ENCODE measurements at places on chromosomes 5 and 9.

DNA sequence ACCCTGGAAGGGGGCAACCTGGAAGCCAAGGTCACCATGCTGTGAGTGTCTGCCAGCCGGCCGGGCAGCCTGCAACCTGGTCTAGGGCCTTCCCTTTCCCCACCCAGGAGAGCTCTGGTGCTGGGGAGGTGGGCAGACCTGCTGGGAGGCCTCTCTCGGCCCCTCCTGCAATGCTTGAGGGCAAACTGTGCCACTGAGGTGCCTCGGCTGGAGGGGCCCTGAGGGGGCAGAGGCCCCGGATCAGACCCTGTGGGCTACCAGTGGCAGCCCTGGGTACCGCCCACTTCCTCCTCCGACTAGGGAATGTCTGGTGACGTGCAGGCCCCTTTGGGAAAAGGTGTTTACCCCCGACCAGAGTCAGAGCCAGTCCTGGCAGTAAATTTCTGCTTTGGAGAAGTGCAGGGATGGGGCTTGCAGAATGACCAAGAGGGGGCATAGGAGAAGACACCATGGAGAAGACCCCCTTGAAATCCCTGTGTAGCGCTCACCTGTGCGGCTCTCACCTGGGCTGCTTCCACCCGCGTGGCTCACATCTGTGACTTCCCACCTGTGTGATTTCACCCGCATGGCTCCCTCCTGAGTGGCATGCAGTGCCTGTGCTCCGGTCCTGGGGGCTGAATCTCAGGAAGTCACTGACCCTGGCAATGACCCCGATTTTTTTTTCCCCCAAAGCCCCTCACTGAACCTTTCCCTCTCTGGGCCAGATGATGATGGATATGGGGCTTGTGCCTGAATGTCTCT, 1.1 kb downstream of the LCN1 start:
- DNase-seq: no peak

- DNase-seq: no peak
Measured at GRCh38 chr5:160231783-160232342, 2.6 kb downstream of the FABP6 start.

DNA sequence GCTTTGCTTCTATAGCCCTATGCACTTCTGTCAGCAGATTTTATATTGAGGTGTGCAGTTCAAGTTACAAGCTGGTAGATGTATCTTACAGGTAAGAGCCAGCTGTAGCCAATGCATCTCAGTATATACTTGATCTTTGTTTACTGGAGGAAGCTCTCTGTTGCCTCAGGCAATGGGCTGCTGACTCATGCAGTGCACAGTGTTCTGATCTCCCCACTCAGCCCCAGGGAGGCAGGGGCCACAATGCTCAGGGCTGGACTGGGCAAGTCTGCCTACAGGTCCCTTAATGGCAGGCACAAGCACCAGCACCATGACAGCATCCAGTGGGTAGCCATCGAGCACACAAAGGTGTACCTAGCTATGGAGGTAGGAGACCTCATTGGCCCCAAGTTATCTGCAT, 178.8 kb upstream of the CDH10 start:
- DNase-seq: no peak

GRCh38 chr5:77133061-77133758, 46.1 kb upstream of the ZBED3 start:
- no peak for DNase-seq

- DNase-seq: peak; percentile 74
Measured at GRCh38 chr9:96619124-96619465, 548 bp downstream of the CDC14B start.

DNA sequence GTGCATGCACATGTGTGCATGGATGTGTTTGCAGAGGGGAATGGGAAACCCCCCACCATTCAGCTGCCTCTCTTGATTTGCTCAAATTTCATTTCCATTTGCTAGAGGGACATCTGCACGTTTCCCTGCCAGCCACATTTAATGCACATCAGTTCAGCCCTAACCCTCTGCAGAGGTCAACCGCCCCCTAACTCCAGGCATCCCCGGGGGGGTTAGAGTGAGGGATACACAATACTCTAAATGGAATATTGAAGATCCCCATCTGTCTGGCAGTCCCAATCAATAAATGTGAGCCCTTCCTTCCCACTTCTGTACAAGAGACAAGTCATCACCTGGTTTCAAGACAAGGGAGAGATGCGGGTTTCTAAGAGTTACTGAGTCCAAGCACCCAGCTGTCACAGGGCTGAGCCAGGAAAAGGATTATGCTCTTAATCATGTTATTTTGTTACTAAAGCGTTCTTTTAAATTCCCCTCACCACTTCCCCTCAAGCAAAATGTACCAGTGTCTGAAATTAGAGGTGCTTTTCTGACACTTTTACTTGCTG, 134.1 kb downstream of the SEMA6A start:
- no peak for DNase-seq

GRCh38 chr9:136740971-136741882, 1.5 kb downstream of the LCN10 start:
- DNase-seq: no peak

DNA sequence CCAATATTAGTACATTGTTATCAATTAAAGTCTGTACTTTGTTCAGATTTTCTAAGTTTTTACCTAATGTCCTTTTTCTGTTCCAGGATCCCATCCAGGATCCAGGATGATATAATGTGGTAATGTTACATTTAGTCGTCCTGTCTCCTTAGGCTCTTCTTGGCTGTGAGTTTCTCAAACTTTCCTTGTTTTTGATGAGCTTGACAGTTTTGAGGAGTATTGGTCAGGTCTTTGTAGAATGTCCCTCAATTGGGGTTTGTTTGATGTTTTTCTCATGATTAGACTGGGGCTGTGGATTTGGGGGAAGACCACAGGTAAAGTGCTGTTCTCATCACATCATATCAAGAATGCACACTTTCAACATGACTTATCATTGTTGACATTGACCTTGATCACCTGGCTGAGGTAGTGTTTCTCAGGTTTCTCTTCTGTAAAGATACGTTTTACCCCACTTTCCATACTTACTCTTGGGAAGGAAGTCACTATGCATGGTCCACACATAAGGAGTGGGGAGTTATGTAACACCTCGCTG, 9.6 kb downstream of the NDFIP1 start:
- no peak for DNase-seq

- DNase-seq: no peak
Measured at GRCh38 chr9:110850401-110851135, 182.0 kb downstream of the MUSK start.

GRCh38 chr5:9365512-9365911, 180.4 kb downstream of the SEMA5A start:
- no peak for DNase-seq

DNA sequence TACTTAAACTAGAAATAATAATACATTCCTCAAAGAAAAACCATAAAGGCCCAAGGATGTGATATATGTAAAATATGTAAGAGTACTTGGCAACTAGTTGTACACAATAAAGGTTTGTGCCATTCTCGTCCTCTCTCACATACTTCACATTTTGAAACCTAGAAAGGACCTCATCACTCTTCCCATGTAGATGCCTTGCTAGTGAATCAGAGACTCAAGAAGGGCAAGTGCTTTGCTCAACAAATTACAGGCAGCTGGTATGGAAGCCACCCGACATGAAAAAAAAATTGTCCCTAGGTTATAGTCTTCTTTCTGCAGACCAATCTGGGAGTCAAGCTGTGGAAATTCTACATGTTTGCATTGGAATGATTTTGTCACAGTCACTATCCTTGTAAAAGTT, 31.7 kb downstream of the ADRB2 start:
- no peak for DNase-seq

DNA sequence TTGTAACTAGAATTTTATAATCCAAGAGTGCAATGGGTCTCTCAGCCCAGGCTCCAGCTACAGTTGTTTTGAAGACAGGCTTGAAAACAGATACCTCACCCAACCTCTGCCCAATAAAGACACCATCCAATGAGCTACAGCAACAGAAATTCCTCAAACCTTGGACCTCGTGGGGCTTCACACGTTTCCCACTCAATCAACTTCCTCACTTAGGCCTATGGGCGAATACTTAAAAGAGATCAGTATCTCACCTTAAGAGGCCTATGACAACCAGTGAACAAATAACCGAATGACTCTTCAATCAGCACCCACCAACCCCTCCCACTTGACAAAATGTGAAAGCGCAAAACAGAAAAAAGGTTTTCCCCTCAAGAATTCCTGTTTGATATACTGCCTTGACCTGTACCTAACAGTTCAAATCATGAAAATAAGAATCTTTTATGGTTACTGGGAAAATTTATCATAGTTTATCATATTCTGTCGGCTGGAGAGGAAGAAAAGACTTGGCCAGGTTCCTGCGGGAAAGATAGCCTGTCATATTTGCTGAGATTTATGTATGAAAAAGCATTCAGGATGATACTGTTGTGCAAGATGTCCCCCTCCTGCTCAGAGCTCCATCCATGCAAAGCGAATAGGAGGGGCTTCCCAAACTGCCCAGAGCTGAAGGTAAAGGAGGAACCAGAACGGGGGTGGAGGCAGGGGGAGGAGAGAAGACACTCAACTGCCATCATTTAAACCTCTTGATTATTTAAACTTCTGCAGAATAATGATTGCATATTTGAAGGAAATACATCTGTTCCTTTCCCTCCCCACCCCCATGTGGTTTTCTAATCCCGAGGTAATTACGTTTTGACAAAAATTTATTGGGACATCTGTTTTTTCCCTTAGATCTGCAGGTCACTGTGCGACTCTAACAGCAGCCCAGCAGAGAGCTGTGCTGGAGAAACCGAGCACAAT, 256.3 kb downstream of the NFIB start:
- DNase-seq: no peak

DNA sequence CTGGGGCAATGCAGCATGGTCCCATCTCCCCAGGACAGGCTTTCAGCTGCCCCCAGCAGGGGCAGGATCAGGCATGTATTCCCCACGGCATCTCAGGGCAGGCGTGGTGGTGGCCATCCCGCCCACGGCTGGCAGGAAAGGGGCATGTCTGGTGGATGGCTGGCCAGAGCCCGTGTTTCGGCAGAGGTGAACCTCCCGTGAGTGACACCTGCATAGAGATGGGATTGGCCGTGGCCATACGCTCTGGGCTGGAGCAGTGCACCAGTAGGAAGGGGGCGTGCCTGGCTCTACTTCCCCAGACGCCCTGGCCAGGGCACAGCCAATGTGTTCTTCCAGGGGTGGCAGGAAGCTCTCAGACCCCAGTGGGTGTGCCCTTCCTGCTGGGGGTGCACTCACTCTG, 139.1 kb downstream of the ZNF354C start:
- peak; percentile 60 for DNase-seq

- no peak for DNase-seq
Measured at GRCh38 chr5:119275601-119276173, 80.1 kb upstream of the TNFAIP8 start.

DNA sequence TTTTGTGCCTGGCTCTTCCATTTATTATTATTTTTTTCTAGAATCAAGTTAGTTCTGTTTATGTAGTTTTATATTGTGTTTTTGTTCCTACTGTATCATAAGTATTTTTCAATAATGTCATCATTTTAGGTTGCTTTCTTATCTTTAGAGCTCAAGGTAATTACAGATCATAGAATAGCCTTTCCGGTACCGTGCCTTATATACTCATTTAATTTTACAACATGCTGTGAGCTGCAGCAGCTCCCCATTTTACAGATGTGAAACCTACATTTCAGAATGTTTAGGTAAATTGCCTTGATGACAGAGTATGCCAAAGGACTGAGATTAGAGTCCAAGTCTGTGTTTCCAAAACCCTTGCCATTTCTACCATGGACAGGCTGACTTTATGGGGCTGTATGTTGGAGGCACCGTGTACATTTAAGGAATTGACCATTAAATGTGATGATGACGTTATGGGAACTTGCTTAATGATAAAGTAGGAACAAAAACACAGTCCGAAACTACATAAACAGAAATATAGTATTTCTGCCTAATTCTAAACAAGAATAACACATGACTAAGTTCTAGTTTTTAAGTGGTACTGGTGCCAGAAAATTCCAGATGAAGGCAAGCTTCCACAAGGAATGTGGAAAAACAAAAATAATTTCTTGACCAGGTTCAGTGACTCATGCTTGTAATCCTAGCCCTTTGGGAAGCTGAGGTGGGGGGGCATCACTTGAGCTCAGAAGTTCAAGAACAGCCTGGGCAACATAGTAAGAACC, 97.7 kb downstream of the IQGAP2 start:
- no peak for DNase-seq

DNA sequence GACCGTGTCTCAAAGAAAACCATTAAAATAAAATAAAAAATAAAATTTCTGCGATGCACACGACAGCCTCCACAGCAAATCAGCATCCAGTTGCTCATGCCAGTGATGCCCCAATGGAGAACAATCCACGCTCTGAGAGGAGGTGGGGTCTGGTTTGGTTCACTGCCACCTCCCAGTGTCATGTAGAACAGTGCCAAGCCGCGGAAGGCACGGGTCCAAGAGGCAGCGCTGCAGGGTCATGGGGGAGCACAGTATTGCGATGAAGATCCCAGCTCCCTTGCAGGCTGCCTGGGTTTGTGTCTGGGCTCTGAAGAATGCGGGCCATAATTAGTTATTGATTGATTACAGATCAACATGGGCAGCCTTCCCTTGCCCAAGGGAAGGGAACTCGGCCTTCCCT, 6.1 kb upstream of the CACFD1 start:
- DNase-seq: no peak

GRCh38 chr5:169861934-169862333, 118.4 kb downstream of the INSYN2B start:
- no peak for DNase-seq

- DNase-seq: no peak
Measured at GRCh38 chr5:71957292-71957898, 149.9 kb upstream of the MAP1B start.

DNA sequence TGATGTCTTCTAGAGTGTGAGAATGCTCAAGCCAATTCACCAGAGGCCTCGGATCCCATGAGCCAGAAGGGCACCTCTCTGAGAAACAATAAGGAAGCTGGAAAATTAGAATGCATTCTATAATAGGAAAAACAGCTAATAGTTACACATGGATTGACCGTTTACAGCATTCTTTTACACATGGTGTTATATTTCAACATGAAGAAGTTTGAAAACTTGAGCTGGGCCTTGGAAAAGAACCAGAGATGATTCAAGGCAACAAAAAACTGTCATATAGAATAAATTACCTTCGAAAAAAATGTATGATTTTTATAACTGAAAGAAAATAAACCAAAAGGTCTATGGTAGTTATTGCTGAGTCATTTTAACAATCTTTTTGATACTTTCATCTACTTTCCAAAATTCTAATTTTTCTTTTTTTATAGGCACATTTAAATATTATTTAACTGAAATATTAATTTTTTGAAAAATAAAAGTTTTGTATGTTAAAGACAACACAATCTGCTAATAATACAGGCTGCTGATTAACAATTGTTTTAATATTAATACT, 6.2 kb downstream of the SH3TC2 start:
- DNase-seq: no peak

- no peak for DNase-seq
Measured at GRCh38 chr9:138017200-138017599, 139.6 kb downstream of the CACNA1B start.

GRCh38 chr9:79289856-79290255, 281.9 kb upstream of the TLE4 start:
- no peak for DNase-seq

Data from spleen (tissue), 13 donors.